ENCODE measurements at places on chromosomes 6 and 20.

DNA sequence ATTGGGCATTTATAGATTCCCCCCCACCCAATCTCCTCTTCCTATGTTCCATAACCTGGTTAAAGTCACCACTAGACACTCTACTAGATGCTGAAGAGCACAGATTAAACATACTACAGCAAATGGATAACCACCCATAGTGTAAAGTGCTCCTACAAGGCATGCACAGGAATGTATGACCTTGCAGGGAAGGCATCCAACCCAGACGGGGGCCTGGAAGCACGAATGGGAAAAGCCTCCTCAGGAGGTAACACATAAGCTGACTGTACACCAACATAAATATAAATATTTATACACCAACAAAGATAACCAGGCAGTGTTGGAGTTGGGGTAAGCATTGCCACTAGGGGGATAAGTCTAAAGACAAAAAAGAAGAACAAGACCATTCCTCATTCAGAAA is 691.7 kb downstream of the GRIK2 start:
- DNase-seq = no peak

DNA sequence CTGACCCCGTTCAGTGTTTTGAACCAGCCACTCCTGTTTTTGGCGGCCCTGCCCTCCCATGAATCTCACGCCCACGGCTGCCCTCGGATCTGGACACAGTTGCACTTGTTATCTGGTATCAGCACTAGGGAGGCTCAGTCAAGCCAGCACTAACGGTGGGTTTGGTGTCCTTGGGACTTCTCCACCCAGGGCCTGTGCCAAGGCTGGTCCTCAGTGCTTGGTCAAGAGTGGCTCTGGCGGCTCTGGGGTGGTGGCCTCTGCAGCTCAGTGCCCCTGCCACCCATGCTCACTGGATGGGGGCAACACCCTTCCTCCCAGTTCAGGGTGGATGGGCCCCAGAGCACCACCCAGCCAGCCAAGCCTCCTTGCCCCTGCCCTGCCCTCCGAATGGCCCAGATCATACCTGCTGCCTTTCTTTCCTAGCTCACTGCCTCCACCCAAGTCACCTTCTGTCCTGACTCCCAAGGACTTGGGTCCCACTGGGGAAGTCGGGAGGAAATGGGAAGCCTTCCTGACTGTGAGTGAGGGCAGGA is 54.7 kb downstream of the SSR1 start:
- no peak for DNase-seq

GRCh38 chr6:95682476-95682875 is 105.1 kb downstream of the MANEA start:
- DNase-seq = no peak

GRCh38 chr6:138289739-138290138 is 71.4 kb upstream of the PBOV1 start:
- no peak for DNase-seq

DNA sequence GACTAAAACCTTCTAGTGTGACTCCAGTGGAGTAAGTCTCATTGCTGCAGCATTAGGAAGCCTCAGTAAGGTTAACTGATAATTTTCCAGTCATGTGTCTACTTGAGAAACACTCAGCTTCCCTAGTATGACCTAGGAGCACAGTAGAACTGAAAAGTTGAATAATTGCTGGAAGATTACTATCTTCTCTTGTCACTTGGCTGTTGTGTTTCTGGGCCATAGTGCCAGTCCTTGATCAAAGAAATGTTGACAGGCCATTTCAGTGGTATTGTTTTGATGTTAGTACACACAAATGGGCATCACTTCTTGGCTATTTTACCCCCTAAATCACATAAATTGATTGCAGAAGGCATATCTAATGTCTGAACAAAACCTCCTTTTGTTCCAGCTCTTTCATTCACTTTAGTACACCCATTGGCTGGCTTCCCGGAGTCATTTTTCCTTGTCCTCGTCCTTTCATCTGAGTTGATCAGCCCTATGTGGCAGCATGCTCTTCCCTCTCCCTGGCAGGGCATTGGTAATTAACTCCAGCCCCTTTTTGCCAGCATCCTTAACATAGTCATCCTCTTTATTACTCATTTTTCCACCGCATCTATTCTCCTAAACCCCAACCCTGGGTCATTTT is 6.0 kb downstream of the ENPP3 start:
- DNase-seq = no peak

GRCh38 chr20:49768204-49769047 is 44.2 kb upstream of the SLC9A8 start:
- DNase-seq = peak; percentile 68

DNA sequence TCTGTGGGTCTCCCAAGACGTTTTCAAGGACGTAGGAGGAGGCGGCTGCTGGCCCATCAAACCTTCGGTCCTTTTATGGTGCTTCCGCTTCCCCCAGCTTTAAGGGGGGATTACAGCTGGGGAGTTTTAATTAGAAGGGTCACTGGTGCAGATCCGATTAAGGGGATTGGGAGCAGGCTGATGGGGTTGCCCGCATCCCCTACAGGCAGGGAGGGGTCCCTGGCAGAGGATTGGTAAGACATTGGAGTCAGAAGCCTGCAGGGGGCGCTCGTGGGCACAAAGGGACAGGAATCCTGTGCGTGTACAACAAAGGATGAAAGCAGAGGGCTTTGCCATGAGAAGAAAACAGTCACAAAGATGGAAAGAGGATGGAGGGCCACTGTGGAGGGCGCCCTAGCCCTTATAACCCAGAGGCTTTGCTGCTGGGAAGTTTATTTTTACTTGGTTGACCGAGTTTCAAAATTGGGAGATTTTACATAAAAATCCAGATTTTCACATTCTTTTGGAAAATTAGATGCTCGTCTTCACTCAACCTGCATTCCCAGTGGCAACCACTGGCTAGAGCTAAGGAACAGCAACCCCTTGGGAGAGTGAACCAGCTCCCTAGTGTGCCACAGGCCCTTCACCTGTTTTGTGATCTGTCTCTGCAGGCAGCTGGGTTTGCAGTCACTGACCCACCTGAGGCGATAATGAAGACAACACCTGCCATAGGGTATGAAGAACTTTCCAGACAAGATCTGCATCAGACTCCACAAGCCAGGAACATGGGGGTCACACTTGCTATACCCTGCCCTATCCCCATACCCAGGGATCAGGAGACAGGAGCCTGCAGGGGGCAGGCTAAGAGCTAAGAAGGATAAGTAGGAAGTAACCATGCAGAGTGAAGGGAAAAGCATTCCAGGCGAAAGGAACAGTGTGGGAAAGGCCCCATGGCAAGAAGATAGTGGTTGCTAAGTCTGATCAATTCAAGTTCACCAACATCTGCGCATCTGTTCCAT is 97.7 kb downstream of the KCNB1 start:
- DNase-seq = no peak

- no peak for DNase-seq
Observed at GRCh38 chr20:50624351-50625016, 66.9 kb downstream of the RIPOR3 start.
